ENCODE measurements at places on chromosomes 5 and 9.

DNA sequence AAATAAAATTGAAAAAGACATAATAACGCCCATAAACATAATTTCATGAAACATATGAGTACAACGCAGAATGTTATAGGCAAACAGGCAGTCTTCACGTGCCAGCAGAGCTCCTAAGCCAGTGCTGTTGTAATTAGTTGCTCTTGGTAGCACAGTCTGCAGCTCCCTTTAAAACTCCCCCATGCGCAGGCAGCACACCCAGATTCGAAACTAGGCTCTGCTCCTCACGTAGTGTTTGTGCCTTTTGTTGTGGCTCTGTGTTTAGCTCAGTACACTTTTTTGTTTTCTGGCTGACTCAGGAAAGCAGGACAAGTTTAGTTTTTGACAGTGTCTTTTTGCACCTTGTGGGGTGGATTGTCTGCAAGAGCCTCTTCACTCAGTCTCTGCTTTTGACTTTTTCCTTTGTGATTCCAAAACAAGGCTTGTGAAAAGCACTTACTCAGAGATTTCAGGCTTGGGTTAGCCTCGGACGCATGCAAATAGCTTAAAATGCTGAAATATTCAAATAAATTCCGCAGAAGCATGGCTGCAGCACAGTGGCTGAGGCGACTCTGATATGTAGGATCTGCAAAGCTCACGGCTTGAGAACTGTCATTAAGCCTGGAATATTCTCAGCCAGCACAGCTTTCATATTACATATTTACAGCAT lies 113.6 kb downstream of the IRX1 start:
- DNase-seq: no peak

DNA sequence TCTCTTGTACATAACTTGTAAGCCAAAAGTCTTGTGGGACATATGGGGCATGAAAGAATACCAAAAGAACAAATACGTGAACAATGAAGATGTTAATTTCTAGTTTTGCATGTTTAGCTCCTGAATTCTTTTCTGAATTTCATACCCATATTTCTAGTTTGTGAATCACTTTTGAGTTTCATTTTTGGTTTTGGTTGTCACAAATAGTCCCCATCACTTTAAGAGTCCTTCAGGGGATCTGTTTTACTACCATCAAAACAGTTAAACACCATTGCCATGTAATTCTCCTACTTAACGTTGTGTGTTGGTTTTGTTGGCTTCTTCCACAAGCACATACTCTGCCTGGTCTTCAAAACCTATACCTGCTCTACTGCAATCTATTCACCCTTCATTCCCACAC lies 27.0 kb downstream of the VCAN start:
- no peak for DNase-seq

GRCh38 chr5:137264573-137264972 lies 234.6 kb downstream of the SPOCK1 start:
- DNase-seq: no peak

GRCh38 chr5:3780278-3780677 lies 184.6 kb downstream of the IRX1 start:
- DNase-seq: no peak

GRCh38 chr9:18479405-18479804 lies 5.5 kb downstream of the ADAMTSL1 start:
- no peak for DNase-seq

- DNase-seq: peak; percentile 9
These were observed 820 bp downstream of the FBP1 start for GRCh38 chr9:94638335-94639060.

GRCh38 chr9:129464972-129465833 lies 155.7 kb downstream of the C9orf50 start:
- no peak for DNase-seq

- DNase-seq: no peak
These were observed 599.0 kb downstream of the PRELID2 start for GRCh38 chr5:145236127-145236526.

DNA sequence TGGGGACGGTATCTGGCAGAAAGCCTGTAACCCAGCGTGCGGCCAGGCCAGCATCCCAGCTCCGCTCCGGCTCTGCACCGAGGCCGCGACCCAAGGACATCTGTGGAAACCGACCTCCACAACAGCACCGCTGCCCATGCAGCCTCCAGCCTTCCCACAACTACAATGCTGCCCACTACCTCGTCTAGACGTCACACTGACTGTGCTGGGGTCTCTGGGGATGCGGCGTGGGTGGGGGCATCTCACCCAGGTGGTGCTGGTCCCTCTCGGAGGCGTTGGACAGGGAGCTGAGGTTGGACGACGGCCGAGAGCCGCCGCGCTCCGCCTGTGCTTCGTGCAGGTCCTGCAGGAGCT lies 14.4 kb upstream of the ZDHHC11 start:
- DNase-seq: no peak

DNA sequence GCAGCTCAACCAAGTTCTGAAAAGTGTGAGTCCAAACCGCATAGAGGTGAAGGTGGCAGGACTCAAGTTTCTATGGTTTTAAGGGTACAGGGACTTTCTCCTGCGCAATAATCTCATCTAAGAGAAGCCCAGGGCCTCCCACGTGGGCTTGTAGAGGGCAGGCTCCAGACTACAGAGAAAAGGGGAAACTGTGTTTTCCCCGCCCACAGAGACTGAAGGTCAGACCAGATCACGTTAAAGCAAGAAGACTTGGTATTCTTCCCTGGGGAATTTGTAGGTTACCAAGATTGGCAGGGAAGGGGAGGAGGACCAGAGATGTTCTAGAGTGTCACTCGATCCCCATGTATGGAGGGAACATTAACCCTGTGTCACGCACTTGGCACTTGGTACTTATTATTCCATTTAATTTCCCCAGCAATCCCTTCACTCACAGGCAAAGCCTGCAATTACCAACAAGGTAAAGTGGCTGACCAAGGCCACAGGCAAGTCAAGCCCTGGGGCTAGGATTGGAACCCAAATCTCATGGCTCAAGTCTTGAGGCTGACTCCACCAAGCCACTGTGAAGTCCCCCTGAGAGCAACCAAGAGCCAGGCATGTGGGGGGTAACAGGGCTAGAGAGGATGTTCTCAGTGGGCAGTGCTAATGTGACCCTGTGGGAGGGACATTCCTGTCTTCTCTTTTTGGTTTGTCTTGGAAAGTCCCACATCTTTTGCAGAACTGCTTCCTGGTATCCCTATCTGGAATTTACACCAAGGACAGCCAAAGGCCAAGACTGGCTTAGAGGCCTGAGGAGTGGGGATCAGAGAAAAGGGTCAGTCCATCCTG lies 18.3 kb upstream of the NEK6 start:
- no peak for DNase-seq

DNA sequence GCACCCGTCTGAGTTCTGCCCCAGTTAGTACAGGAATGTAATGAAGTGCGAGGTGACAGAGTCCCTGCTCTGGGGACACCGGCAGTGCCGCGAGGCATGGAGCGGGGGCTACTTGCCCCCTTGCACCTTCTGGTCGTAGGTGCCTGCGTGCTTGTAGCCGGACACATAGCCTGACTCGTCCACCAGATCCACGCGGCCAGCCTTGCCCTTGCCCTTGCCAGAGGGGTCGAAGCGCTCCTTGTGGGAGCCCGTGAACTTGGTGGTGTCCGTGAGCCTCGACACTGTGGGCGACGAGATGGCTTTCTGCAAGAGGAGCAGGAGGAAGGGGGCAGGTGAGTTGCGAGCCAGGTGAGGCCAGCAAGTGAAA lies 28.2 kb downstream of the TPPP start:
- DNase-seq: no peak

DNA sequence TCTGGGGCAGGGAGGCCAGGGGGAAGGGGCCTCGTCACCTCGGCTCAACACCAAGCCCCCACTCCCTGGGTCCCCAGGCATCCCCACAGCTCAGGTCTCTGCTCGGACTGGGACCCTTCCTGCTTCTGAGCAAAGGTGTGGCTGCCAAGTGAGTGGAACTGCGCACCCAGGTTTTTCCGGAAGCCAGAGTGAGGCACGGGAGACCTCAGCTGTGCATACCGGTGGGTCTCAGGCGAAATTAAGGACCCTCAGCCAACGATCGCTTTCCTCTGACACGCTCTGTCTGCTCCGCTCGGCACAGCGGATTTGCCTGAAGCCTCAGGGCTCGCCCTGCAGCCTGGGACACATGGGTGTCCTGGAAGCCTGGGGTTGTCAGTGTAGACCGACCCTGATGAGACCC lies 41.0 kb upstream of the IRX4 start:
- DNase-seq: no peak

DNA sequence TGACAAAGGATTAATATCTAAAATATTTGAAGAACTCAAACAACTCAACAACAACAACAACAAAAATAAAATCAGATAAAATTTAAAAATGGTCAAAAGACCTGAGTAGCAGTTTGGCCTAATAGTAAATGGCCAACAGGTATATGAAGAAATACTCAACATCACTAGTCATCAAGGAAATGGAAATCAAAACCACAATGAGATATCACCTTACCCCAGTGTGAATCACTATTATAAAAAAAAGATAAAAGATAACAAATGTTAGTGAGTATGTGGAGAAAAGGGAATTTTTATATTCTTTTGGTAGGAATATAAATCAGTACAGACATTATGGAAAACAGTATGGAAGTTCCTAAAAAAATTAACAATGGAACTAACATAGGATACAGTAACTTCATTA lies 247.9 kb upstream of the TRPC7 start:
- no peak for DNase-seq

- no peak for DNase-seq
These were observed 54.0 kb upstream of the STOM start for GRCh38 chr9:121424024-121424432.

DNA sequence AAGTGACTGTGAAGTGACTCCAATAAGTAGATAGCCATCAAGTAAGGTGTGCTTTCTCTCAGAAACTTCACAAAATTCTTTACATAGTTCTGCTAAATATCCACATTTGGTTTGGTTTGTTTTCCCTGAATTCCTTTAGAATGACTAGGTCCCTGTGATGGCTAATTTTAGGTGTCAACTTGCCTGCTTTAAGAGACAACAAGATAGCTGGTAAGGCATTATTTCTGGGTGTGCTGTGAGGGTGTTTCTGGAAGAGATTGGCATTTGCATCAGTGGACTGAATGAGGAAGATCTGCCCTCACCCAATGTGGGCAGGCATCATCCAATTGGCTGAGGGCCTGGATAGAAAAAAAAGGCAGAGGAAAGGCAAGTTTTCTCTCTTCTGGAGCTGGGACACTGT lies 8.3 kb upstream of the PTBP3 start:
- no peak for DNase-seq

GRCh38 chr5:125120012-125120411 lies 373.6 kb upstream of the ZNF608 start:
- no peak for DNase-seq

DNA sequence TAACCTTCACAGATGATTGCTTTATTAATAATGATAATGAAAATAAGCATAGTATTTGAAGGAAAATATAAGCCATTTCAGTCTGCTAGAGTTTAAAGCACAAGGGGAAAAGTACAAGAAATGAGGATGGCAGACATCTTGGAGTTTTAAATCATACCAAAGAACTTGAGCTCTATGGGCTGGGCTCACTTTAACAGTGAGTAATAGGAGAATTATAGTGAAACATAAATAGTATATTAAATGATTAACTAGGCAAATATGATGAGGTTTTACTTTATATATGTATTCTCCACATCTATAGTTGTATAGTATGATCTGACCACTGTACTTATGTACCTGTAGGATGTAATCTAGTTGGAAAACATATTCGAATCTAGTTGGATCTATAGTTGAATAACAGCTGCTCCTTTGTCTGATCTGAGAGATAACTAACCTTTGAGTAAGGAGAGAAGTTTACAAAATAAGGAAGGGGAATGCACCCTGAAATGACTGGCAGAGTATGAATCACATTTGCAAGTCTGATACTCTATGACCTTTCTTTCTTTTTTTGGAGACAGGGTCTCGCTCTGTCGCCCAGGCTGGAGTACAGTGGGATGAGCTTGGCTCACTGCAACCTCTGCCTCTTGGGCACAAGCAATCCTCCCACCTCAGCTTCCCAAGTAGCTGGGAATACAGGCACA lies 17.6 kb downstream of the MEGF9 start:
- DNase-seq: no peak

- no peak for DNase-seq
These were observed 7.6 kb downstream of the RNF38 start for GRCh38 chr9:36392489-36392888.

DNA sequence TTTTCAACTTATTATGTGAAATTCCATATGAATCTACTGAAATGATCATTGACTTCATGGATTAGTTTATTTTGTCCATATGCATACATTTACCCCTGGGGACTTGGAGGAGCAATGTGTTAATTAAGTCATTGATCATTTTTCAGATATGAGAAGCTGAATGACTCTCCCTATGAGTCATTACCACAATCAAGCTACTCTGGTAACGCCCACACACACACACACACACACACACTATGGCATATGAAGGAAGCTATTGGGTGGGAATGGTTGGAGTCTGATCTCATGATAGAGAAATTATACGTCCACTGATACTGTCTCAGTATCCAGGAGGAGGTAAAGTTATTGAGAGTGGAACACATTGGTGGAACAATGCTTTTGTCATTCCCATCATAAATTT lies 528.9 kb downstream of the AGTPBP1 start:
- no peak for DNase-seq

- DNase-seq: peak; percentile 3
These were observed 194.1 kb downstream of the RANBP17 start for GRCh38 chr5:171055875-171056454.

- DNase-seq: no peak
These were observed 87.1 kb upstream of the CKMT2 start for GRCh38 chr5:81146031-81146430.

GRCh38 chr9:88890546-88890945 lies 100.7 kb upstream of the S1PR3 start:
- DNase-seq: no peak

- DNase-seq: no peak
These were observed 109.1 kb downstream of the DOCK2 start for GRCh38 chr5:169746147-169746694.

DNA sequence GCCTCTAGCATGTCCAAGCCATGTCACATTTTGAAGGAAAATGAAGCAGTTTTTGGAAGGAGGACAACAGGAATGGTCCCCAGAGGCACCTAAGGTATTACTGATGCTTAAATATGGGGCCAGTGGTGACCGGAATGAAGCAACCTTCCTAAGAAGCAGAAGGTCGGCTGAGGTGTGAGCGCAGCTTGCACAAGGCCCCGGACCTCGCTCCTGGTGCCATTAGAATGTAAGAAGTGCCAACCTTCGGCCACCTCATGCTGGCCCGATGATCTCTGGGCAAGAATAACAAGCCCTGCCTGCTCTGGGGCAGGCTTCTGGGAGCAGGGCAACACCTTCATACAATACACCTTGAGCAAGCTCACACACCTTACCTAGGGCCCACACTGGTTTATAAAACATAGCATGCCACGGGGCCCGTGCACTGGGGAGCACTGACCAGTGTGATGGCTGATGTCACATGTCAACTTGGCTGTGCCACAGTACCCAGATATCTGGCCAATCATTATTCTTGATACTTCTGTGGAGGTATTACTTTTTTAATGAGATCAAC lies 21.9 kb downstream of the SEMA4D start:
- no peak for DNase-seq

Data from hematopoietic multipotent progenitor cell (in vitro differentiated cells).